IMR-90 (cell line): ENCODE measurements at places on chromosomes 4 and X.

- no peak overlapping the region for H3K4me3 ChIP-seq
- H3K27me3 ChIP-seq: no peaks in the 10 kb centered on the region
Observed at GRCh38 chr4:5220028-5220427, 168.7 kb downstream of the STK32B start.

DNA sequence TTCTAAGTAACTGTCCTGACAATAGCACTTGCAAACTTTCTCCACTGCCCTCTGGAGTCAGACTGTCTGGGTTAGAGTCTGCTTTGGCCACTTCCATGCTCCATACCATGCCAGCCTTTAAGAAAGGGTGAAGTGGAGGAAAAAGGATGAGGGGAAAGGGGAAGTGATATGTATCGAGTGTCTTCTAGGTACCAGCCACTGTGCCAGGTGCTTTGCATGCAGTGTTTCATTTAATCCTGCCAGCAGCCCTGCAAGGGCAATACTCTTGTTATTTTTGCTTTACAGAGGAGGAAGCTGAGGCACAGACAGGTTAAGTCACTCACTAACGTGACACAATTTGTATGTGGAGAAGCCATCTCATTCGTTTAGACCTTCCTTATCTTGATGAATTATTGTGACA is 55.6 kb downstream of the RTL9 start:
- H3K4me1 ChIP-seq: peaks cover 16% of the 10 kb centered on the region
- H3K27ac ChIP-seq: no peak overlapping the region
- H3K36me3 ChIP-seq: no peaks in the 10 kb centered on the region
- DNase-seq: no peak

DNA sequence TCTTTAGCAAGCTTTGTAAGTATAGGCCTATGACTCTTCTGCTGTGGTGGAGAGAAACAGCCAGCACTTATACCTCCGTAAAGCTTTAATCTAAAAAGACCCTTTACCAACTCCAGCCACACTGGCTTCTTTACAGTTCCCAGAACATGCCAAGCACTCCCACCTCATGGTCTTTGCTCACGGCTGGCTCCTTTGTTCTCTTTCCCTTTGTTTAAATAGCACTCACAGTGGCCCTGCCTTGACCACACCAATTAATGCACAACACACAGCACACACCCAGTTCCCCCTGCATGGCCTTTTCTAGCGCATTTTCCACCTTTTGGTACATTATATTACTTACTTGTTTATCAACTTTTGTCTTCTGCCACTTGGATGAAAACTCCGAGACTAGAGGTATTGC is 18.9 kb downstream of the PPID start:
- no peak overlapping the region for H3K27ac ChIP-seq
- no peak for DNase-seq
- peaks cover 2% of the 10 kb centered on the region; the same call in 1 of the 2 replicates for H3K4me1 ChIP-seq
- H3K27me3 ChIP-seq: no peaks in the 10 kb centered on the region
- H3K4me3 ChIP-seq: no peak overlapping the region

DNA sequence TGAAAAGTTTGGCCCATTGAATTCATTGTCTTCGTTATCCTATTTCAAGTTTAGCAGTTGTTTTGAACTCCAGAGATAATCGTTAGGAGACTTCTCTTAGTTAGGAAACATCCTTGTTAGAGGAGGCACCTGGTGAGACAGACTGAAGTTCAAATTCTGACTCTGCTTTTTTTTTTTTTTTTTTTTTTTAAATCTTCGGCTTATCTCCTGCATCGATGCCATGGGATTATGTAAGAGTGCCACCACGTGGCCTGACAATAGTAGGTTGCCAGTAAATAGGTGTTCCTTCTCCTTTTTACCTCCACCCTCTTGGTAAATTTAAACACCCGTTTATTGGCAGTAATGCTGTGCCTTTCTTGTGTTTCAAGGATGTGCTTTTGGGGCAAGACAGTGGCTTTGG is 149.3 kb downstream of the SOWAHB start:
- H3K4me1 ChIP-seq: peaks cover 11% of the 10 kb centered on the region
- peaks cover 4% of the 10 kb centered on the region; the same call in 1 of the 2 replicates for H3K36me3 ChIP-seq
- no peaks in the 10 kb centered on the region for H3K27me3 ChIP-seq
- H3K4me3 ChIP-seq: no peak overlapping the region

GRCh38 chrX:136999024-136999423 is 34.8 kb downstream of the GPR101 start:
- H3K36me3 ChIP-seq: no peaks in the 10 kb centered on the region
- DNase-seq: no peak
- H3K4me3 ChIP-seq: no peak overlapping the region
- no peak overlapping the region for H3K27ac ChIP-seq
- H3K27me3 ChIP-seq: no peaks in the 10 kb centered on the region

DNA sequence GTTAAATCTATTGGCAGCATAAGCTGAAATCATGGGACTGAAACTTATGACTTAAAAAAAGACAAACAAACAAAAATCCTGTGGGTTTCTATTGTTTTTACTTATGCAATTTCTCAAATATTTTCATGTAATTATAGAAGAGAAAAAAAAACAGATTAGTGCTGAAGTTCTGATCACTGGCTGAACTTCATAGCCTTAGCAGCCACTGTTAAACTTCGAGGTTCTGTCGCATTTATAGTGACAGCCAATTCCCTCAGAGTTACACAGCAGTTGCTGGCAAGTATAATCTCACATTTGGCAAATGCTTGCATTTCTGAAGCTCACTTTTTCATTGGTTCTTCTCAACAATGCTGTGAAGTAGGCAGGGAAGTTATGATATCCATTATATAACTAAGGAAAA is 748.9 kb upstream of the MAGEB2 start:
- H3K36me3 ChIP-seq: no peaks in the 10 kb centered on the region
- H3K27me3 ChIP-seq: no peaks in the 10 kb centered on the region
- H3K4me1 ChIP-seq: no peaks in the 10 kb centered on the region
- H3K4me3 ChIP-seq: no peak overlapping the region
- no peak for DNase-seq
